IPS DF 6.9 (cell line): ENCODE measurements at places on chromosomes 4 and X.

- DNase-seq = no peak
Measured at GRCh38 chrX:11540532-11541377, 125.0 kb downstream of the ARHGAP6 start.

- no peak for DNase-seq
Measured at GRCh38 chr4:138981930-138982390, 33.6 kb upstream of the NOCT start.

GRCh38 chr4:104571341-104571740 lies 76.6 kb upstream of the CXXC4 start:
- no peak for DNase-seq

- no peak for DNase-seq
Measured at GRCh38 chr4:764405-765169, 59.0 kb downstream of the PCGF3 start.

DNA sequence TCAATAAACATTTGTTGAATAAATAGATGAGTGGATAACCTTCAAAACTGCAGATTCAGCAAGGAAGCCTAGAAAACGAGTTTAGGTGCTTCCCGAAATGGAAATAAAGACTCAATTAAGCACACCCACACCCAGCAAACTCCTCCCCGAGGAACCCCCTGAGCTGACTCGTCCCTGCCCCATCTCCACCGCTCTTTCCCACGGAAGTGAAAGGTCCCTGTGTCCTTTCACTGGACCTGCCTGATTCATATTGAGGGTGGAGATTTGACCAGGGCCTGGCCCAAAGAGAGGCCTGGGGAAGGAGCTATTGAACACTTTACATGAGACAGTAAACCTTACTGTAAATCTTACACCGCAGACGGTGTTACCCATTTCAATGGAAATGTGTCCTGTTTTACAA lies 129.1 kb downstream of the CPZ start:
- DNase-seq = no peak

DNA sequence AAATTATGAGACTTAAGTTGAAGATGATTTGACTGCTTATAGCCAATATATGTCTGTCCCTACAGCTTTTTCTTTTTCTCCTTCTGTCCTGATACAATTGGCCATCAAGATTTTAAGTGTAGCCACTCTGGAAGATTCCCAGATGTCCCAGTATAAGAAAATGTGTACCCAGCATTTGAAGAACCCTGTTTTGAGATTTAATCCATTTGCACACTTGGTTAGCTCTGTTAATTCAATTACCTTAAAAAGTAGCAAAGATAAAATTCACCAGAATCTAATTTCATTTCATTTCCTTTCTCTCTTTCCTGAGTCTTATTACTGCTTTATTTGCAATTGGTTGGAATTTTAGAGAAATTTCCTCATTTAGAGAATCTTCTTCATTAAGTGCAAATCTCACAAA lies 81.4 kb downstream of the DDIT4L start:
- DNase-seq = no peak
